ENCODE measurements at places on chromosomes 11 and 22. TPM values are rescaled to one million over a fixed set of nuclear protein-coding genes. Genes with fewer than 3 reads are reported as not detected.

DNA sequence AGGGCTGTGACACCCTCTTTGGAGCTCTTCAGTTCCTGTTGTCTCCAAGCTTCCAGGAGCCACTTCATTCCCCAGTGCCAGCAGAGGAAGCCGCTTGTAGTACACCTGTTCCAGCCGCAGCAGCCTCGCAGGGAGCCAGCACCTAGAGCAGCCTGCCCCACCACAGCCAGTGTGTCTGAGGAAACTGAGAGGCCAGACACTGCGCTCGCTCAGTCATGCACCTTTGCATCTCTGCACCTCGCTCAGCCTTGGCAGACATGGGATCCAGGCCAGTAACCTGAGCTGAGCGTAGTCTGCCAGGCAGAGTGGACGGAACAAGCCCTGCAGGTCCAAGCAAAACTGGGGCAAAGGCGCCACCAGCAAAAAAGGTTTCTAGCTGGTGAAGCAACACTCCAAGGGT lies 1072.1 kb downstream of the JRKL start:
- no peaks in the 10 kb centered on the region for H3K27me3 ChIP-seq
- no peaks in the 10 kb centered on the region for H3K4me1 ChIP-seq
- no peak overlapping the region for H3K27ac ChIP-seq
- DNase-seq, result no peak
- no peaks in the 10 kb centered on the region for H3K36me3 ChIP-seq
- H3K4me3 ChIP-seq, result no peak overlapping the region

DNA sequence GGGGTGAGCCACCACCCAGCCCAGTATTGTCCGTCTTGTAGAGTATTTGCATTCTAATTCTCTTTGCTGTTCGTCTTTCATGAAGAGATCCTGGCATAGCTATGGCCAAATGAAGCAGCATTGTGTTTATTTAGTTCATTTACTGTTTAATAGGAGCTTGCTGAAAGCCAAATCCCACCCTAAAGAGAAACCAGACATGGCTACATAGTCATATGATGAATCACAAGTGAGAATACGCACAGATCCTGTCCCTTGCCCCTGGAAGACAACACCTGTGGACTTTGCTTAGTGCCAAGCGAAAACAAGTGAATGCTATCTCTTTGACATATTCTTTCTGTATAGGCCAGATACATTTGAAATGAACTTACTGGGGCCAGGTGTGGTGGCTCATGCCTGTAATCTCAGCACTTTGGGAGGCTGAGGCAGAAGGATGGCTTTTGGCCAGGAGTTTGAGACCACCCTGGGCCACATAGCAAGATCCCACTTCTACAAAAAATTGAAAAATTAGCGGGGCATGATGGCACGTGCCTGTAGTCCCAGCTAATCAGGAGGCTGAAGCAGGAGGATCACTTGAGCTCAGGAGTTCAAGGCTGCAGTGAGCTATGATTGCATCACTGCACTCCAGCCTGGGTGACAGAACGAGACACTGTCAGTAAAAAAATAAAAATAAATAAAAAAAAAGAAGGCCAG lies 5.1 kb upstream of the ARFGAP3 start:
- H3K27ac ChIP-seq, result no peak overlapping the region
- no peak for DNase-seq
- H3K27me3 ChIP-seq, result no peaks in the 10 kb centered on the region
- H3K4me1 ChIP-seq, result no peaks in the 10 kb centered on the region

DNA sequence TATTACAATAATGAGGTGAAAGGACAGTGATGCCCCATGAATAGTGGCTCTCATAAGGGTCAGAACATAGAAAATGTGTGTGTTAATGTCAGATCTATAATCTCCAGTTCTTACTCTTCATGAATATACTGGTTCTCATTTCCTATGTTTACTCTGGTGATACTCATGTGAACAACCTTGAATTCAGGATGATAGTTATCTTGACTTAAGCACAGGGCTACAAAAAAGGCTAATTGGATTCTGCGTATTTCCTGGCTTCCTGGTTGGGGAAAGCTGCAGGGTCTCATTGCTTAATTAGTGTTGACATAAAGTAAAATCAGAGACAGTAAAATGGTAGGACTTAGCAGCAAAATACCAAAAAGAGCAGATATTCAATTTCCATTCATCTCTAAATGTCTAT lies 1316.8 kb upstream of the RAG2 start:
- H3K27me3 ChIP-seq, result no peaks in the 10 kb centered on the region
- no peaks in the 10 kb centered on the region for H3K36me3 ChIP-seq
- no peak for DNase-seq
- H3K4me3 ChIP-seq, result no peak overlapping the region
- H3K4me1 ChIP-seq, result no peaks in the 10 kb centered on the region

The CNTF gene
- 0.76 TPM for total RNA-seq

The PPFIA1 gene
- total RNA-seq, result 50.1 TPM
